ENCODE measurements at places on chromosomes 7 and 10.

GRCh38 chr7:40468891-40469864 is 334.4 kb downstream of the SUGCT start:
- DNase-seq, result no peak

- no peak for DNase-seq
Measured at GRCh38 chr7:70346844-70347462, 748.7 kb downstream of the AUTS2 start.

DNA sequence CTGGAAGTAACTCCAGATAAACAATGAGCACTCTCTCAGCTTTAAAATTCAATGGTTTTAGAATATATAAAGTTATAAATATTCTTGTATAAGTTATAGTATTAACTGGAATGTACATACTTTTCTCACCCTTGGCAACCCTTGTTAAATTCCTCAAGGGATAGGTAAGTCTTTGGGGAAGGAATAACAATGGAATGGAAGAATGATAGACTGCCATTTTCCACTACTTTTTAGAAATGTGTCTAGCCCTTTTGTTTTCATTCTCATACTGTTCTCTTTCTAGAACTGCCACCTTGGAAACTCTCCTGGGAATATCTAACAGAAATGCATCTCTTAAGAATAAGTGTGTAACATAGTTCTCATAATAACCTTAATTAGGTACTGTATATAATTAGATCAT is 8.3 kb downstream of the KIF5B start:
- no peak for DNase-seq

DNA sequence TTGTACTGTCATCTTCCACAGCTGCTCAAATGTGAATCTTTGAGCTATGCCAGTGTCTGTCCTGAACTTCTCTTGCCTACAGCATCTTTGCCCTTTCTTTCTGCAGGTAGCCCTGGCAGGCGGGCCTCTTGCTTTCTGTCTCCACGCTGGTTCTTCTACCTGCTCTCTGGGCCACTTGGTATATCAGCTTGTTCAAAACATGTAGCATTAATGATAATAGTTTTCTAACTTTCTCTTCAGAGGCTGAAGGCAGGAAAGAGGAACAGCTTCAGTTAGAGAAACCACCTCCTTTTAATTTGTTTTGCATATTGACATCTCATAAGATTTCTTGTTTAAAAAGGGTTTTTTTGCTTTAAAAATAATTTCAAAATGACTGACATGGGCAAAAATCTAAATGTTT is 923 bp upstream of the FGL2 start:
- DNase-seq, result no peak

GRCh38 chr10:95352684-95353083 is 61.9 kb upstream of the PDLIM1 start:
- DNase-seq, result no peak

- DNase-seq, result no peak
Measured at GRCh38 chr7:53413021-53413420, 377.6 kb downstream of the POM121L12 start.

DNA sequence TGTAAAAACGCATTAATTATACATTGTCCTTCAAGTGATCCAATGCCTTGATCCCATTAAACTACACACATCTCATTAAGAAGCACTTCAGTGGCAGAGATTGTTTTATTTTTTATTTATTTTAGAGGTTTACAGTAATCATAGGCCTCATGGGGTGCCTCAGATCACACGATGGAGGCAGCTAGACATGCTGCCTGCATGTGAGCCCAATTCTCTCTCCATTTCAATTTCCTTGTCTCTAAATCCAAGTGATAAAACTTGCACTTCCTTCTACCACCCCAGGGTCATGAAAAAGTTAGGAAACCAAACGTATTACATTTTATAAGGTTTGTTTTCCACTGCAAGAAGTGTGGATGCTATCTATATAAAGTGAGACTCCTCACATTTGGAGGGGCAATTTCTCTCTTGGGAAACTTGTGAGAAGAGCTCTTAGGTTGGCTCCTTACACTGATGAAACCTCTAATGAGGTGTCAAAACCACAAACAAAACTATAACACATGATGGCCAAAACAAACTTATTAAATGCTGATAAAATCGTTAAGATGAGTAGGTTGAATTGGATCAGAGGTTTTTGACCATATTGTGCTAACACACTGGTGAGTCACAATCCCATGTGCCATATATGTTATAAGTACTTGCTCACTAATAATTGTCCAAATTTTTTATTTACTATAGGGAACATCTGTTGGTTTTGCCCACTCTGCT is 22.3 kb upstream of the XPNPEP1 start:
- DNase-seq, result no peak
